ENCODE measurements at places on chromosomes 5 and 9.

DNA sequence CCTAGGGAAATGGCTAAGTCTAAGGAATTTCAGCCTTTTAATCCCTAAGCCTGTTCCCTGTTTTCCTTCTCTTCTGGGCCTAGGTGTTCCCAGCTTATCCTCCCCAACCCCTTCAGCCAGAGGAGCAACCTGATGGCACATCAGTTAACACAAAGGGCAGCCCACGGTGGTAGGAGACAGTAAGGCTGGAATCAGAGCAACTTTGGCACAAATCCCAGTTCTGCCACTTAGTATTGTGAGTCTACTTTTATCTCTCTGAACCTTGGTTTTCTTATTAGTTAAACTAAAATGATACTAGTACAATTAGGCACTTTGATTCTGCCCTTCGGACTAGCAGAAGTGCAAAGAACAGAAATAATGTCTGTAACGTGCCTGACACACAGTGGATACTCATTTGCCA, 246.8 kb downstream of the SAXO1 start:
- no peak for DNase-seq

DNA sequence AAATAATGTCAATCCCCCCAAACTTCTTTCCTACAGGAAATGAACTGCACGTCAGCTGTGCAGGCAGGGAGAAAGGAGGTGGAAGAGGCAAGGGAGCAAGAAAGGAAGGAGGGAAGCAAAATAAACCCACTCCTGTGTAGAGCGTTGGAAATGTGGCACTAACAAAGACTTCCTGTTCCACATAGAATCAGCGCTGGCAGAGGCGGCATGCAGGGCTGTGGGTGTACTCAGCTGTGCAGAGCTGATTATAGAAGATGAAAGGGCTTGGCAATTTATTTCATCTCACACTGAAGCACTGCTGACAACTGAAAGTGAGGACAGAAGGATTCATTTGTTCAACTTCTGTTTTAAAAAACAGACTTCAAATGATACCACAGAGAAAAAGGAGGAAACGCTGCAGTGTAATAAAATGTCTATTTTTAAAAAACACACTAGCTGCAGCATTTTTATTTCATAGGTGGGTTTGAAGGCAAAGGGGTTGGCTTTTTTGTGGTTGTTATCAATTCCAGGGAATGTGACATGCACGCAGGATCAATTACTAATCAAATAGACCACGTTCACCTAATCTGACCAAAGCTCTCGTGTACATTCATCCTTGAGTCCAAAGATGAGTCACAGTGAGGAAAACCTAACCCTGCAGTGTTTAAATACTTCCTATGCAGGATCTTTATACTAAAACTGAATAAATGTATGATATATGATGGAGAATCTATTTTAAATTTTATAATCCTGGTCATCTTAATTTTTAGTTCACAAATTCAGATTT, 583.5 kb downstream of the ZNF608 start:
- DNase-seq, result peak; percentile 61

- DNase-seq, result no peak
These were observed 40.0 kb downstream of the PRR16 start for GRCh38 chr5:120504057-120504456.

DNA sequence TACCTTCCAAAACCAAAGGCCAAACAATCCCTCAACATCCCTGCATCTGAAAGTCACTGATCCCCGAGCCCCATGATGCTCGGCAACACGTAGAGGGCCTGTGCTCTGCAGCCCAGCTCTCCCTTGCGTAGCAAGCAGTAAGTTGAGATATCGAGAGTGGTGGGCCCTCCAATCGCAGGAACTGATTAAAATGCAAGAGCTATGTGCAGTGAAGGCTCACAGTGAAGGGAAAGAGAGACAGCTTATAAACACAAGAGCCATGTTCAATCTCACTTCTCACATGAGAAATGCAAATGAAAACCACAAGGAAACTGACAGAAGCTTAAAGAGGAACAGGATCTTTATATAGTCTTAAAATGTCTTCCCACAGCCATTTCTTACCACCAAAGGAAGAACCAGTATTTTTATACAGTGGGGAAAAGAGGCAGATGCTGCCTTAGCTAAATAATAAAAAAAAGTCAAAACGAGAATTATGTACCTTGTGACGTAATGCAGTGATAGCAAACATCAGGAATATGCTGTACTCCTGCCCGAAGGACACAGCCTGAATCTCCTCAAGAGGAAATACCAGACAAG, 24.6 kb downstream of the TTF1 start:
- no peak for DNase-seq

- DNase-seq, result no peak
These were observed 27.0 kb upstream of the PRRC2B start for GRCh38 chr9:131366761-131367401.

- no peak for DNase-seq
These were observed 16.1 kb upstream of the FRRS1L start for GRCh38 chr9:109182940-109183798.

- DNase-seq, result no peak
These were observed 4.0 kb downstream of the CXXC5 start for GRCh38 chr5:139651853-139652787.

GRCh38 chr9:24090566-24090965, 264.5 kb upstream of the ELAVL2 start:
- DNase-seq, result no peak

DNA sequence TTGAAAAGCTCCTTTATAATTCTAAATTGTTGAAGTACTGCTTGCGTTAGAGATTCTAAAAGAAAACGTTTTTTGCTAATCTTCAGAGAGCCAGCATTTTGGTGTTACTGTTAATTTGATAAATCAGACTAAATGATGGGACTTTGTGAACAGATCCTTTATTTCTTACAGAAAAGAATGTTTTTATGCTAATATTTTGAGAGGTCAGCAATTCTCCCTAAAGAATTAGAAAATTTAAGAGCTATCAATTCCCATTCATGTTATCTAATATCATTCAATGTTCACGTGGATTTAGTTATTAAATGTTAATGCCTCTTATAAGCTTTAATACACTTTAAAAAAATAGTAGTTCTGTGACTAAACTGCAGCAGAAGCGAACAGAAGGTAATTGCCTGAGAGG, 2.4 kb downstream of the AGGF1 start:
- DNase-seq, result no peak

GRCh38 chr9:19193029-19193324, 37.5 kb upstream of the DENND4C start:
- DNase-seq, result no peak

DNA sequence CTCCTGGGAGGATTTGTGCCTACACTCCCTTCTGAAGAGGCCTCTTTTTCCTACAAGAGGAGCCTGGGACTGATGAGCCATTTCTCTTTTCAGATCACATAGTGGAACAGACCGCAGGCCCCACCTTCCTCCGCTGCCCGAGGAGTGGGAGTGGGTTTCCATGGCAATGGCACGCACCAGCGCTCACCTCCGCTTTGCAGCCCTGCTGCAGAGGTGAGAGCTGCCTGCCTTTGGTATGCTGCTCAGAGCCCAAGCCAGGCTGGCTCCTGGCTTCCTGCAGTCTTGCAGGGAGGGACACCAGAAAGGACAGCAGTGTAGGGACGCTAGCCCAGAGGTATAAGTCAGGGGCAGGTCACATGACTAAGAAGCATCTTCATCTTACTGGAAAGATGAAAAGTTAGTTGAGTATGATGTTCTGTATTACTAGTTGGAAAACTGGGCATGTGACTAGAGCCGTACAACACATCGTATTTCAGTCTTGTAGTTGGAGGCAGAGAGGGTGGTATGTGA, 12.4 kb downstream of the PTTG1 start:
- peak; percentile 87 for DNase-seq

DNA sequence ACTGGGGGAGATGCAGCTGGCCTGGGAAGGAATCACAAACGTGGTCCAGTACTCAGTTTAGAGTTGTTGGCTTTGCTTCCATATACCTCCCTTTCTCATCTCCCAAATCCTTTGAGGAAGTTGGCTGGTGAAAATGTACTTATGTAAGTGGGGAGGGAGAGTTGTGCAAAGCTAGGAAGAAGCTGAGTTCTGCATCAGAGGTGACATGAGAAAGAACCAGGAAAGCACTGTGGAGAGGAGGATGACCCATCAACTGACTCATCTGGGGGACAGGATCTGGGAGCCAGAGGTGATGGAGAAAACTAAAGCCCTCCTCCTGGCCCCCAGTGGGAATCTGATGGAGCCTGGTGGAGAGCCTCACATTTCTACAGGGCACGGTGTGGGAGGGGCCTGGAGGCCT, 16.2 kb downstream of the KCNMB1 start:
- no peak for DNase-seq

DNA sequence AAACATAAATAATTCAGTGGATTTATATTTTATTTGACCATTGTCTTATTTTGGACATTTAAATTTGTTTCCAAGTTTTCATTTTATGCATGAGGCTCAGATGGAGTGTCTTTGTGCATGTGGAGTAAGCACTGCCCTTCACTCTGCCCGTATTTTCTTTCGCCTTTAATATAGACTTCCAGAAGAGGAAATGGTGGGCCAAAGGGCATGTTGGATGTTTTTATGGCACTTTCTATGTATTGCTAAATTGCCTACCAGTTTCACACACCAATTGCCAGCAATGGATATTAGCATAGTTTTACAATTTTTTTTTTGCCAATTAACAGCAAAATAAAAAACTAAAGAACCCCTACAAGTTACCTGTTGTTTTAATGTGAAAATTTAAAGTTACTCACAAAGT, 38.4 kb downstream of the ZSWIM6 start:
- DNase-seq, result no peak

DNA sequence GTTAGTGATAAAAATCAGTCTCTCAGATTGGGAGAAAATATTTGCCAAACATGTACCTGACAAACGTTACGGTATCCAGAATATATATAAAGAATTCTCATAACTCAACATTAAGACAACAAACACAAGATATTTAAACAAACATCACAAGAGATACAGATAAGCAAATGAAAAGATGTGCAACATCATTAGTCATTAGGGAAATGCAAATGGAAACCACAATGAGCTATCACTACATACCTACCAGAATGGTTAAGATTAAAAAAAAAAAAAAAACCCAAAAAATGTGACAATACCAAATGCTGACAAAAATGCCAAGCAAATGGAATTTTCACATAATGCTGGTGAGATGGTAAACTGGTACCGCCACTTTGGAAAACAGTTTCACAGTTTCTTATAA, 15.4 kb downstream of the CERT1 start:
- DNase-seq, result no peak

GRCh38 chr9:122030357-122030756, 62.8 kb downstream of the TTLL11 start:
- DNase-seq, result no peak

DNA sequence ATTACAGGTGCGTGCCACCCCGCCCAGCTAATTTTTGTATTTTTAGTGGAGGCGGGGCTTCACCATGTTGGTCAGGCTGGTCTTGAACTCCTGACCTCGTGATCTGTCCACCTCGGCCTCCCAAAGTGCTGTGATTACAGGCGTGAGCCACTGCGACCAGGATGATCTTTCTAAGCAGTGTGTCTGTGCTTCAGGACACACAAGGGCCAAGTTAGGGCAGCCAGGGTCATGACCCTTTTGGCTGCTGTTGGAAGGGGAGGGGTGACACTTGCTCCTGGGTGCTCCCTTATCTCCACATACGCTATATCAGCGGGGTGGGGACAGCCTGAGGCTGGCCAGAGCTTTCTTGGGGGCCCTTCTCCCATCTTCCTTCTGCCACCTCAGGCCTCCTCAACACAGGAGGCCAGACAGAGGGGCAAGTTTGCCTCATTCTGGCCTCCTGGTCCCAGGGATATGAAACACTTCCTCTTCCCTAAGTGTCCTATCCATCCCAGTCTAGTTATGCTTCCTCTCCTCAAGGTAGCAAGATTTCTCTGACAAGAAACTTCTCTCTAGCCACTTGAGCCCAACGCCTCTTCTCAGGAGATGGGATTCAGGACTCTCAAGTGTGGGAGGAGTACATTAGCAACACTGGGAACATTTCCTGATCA, 1.9 kb upstream of the ZNF79 start:
- DNase-seq, result no peak

- peak; percentile 5 for DNase-seq
These were observed 91.0 kb downstream of the ARSB start for GRCh38 chr5:78893940-78894677.

- no peak for DNase-seq
These were observed 37.9 kb downstream of the LMNB1 start for GRCh38 chr5:126814721-126815404.

Data from NCI-H774 (cell line).